ENCODE measurements at places on chromosomes 16 and 17.

DNA sequence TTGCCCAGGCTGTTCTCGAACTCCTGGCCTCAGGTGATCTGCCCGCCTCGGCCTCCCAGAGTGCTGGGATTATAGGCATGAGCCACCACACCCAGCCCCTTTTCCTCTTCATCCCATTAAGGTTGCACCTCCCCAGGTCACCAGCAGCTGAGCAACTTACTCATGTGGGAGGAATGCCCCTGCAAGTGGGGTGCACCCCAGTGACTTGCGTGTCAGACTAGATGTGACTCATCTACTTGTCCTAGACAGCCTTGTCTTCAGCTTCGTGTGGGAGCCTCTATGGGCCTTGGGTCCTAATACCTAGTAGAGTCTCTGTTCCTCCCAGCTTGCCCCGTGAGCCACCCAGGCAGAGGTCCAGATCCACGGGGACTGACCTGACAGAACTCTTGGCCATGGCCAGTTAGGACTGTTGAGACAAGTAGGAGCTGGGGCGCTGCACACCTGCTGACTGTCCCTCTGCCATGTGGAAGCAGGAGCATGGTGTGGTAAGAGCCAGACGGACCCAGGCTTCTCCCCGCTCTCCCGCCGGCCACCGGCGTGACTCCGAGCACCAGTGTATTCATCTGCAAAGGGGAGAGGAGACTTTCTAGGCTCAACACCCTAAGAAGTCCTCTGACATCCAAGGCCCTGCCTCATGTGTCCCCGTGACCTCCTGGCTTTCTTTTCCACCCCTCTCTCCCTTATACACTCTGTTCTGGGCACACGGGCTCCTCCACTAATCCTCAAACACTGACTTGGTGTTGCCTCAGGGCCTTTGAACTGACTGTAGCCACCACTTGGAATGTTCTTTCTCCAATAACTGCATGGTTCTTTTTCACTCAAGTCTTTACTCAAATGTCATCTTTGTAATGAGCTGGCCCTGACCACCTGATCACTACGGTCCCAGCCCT, 11.6 kb upstream of the CBX4 start:
- DNase-seq = peak; percentile 92

DNA sequence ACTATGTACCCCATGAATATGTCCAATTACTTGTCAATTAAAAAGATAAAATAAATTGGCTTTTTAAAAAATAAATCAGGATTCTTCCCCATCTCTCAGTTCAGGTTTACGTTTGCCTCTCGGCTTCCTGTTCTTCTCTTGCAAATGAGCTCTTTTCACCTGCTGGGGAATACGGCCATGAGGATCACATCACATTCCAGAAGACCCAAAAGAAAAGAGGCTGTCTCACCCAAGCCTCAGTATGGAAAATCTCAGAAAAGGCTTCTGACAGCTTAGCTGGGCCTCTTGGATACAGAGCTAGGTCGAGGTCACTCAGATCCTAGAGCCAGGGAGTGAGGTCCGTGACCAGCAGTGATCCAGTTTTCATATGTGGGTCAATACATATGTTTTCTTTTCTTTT, 171.2 kb upstream of the SDK2 start:
- DNase-seq = no peak

DNA sequence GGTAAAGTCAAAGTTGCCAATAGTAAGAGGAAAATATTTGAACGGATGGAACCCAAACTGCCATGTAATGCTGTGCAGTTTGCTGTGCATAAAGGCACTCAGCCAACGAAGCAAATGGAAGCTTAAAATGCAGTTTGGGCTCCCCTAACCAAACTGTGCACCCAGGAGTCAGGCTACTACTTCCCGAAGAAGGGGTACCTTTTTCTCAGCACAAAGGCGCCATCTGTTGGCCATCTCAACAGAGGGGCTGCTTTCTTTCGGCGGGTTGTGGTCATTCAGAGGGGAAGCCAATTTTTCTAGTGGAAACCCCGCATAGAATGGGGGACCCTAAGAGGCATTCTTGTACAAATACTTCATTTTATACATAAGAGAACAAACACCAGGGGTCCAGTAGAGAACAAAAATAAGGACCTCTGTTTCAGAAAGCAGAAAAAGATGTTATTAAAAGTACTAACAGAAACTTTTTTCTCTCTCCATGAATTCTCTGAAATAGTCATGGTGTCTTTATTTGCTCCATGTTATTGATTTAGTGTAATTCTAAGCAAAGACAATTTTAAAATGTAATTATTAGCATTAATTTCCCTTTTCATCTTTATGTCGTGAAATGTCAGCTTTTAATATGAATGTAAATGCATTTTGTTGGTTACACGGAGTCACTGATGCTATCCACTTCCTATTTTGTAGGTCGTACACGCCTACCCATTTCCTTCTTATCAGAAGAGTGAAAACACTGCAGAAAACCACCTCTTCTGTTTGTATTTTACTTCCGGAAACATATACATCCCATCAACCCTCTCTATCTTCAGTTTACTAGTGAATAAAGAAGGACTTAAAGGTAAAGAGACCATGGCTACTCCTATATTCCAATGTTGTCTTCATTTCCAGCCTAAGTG, 453.3 kb downstream of the KCNJ2 start:
- peak; percentile 66 for DNase-seq

GRCh38 chr17:64073771-64074703, 53.6 kb upstream of the ICAM2 start:
- no peak for DNase-seq

- DNase-seq = no peak
These were observed 53.3 kb upstream of the DLX4 start for GRCh38 chr17:49915670-49916069.

DNA sequence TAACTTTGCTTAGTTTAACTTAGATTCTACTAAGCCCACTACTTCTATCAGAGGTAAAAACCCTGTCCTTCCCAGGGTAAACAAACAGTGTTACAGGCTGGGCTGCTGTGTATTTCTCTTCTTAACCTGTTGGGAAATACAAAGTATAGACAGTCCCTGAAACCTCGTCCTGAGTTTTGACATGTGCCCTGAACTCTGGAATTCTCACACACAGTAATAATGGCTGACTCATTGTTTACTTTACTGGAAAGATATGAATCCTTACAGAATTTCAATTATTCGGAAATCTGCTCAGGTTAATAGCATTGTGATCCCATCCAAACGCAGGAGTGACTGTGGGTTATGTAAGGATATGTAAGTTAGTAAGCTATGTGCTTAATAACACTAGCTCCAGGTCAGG, 199.1 kb downstream of the TMEM114 start:
- no peak for DNase-seq

DNA sequence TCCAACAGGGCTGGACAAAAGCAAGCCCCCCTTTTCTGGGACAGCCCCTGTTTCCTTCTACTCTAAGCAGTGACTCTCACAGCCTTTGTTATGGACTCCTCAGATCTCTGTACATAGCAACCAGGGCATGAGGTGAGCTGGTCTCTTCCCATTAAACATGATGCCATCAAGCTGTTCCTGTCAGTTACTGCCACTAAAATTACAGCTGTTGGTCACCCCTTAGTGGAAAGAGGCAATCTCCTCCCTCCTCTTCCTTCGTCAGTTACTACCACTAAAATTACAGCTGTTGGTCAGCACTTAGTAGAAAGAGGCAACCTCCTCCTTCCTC, 95.2 kb upstream of the SMIM36 start:
- peak; percentile 93 for DNase-seq

DNA sequence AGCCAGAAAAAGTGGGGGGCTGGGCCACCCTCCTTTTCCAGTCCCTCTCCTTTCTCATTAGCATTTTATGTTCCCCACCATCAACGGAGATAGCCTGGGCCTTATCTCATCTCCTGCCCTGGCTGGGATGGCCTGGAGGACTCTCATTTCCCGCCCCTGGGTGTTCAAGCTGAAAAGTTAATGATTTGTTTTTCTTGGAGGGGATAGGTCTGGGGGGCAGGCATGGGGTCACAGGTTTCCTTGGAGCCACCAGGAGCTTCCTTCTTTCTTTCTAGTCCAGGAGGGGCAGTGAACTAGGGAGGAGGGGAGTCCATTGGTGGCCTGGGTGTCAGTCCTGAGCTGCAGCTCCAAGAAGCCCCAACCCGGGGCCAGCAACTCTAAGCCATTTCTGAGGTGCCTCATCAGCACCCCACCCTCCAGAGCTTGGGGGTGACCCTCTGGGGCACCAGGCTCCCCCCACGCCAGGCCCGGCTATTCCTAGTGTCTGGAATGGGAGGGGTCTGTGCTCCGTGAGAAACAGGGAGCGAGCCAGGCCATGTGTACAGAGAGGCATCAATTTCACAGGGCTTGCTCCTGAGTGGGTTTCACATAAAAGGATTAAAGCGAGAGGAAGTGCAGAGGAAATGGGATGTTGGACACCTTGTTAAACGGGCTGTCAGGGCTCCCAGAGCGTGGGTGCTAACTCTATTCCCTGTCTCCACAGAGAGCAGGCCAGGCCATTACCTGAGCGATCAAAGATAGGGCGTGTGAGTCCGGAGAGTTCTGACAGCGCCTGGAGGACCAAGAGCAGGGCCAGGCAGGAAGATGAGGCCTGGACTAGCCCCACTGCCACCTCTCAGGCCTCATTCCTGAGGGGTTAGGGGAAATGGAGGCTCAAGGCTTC, 90.6 kb upstream of the LHX1 start:
- no peak for DNase-seq

DNA sequence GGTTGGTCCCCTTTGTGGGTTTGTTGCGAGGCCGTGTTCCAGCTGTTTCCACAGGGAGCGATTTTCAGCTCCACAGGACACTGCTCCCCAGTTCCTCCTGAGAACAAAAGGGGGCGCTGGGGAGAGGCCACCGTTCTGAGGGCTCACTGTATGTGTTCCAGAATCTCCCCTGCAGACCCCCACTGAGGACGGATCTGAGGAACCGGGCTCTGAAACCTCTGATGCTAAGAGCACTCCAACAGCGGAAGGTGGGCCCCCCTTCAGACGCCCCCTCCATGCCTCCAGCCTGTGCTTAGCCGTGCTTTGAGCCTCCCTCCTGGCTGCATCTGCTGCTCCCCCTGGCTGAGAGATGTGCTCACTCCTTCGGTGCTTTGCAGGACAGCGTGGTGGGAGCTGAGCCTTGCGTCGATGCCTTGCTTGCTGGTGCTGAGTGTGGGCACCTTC, 27.3 kb upstream of the STH start:
- DNase-seq = no peak

Measured in mesenchymal stem cell (in vitro differentiated cells and primary cell).